Fibroblast of gingiva (primary cell): ENCODE measurements at places on chromosomes 5 and 9.
A peak's percentile ranks its signal among the peaks of the same experiment; 100 is the strongest.

DNA sequence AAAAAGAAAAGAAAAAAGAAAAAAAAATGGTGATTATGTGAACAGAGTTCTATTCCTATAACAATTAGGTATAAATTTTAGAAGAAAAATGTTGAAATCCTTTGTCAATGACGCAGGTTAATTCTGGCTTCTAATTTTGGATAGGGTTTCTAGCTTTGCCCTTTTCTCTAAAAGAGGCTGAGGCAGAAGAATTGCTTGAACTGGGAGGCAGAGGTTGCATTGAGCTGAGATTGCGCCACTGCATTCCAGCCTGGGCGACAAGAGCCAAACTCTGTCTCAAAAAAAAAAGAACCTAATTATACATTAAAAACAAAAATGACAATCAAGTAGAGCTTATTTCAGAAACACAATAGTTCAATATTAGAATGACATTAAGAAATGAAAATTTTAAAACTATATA is 2.9 kb downstream of the STXBP1 start:
- DNase-seq, result peak; percentile 77

DNA sequence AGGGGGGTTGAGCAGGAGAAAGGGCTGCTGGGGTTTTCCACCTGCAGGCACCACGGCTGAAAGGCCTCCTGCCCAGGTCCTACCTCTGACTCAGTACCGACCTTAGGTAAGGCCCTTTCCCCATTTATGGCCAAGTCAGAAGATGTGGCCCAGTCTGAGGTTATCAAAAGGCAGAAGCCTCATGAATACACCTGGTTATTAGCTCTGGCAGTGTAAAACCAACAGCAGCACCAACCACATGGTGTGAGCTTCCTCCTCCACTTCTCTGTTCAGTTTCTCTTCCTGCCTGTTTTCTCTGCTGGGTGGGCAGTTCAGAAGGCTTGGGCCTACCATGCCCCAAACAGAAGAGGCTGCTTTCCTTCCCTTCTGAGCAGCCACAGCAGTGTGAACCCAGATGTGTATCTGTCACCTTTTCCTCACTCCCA is 86.9 kb downstream of the UGCG start:
- DNase-seq, result no peak

DNA sequence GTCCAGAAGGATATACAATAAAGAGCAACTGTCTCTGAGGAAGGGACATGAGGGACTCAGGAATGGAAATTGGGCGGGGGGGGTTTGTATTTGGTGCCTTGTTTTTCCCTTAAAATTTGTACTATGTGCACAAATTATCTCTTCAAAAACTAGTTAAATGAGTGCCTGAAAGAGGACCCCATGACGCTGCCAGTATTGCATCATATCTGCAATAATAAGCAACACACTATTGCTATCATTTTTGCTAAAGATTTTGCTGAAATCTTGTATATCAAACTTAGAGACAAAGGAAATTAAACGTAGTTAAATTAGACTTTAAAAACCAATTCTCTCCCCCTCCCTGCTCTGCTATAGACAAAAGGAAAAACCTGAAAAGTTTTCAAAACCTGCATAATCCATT is 89.7 kb upstream of the SLC30A5 start:
- no peak for DNase-seq

- DNase-seq, result no peak
These were observed 1.7 kb downstream of the AHRR start for GRCh38 chr5:322942-323879.

- DNase-seq, result peak; percentile 15
These were observed 139.2 kb upstream of the PALM2AKAP2 start for GRCh38 chr9:109640580-109641371.

- DNase-seq, result no peak
These were observed 169.0 kb downstream of the SYK start for GRCh38 chr9:90970608-90971007.

GRCh38 chr9:115422932-115423440 is 305.0 kb upstream of the TNC start:
- peak; percentile 7 for DNase-seq

- DNase-seq, result no peak
These were observed 56.1 kb downstream of the IRX2 start for GRCh38 chr5:2695200-2695891.

GRCh38 chr5:134091626-134092121 is 22.8 kb upstream of the TCF7 start:
- DNase-seq, result peak; percentile 27

DNA sequence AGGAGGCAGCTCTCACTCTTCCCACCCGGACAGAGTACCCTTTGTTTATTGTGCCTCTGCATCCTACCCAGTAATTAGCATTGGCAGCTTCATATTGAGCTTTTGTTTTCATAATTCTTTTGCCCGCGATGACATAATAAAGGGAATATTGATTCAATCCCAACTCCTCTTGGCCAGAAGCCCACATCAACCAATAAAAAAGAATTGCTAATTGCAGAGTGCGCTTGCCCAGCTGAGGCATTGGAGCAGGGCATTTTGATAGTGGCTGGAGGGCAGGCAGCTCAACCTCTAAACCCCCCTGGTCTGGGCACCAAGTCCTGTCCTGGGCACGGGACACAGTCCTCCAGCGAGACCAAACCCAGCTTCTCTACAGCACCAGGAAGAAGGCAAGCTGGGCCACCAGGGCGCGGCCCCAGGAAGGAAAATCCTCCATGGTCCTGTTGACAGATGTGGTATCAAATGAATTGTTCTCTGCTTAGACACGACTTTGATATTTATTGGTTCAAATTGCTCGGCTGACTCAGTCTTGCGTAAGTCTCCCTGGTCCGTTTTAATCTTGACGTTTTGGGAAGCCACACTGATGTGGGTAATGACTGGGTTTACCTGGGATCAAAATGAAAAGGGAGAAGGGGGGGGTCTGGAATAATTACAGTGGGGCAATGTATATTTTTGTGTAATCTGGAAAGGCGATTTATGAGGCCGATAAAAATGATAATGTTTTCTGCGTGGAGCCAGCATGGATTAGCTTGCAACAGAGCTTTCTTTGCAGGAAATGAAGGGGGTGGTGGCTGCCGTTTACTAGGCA is 220.7 kb upstream of the MSX2 start:
- DNase-seq, result no peak

- DNase-seq, result no peak
These were observed 41.4 kb upstream of the RUSC2 start for GRCh38 chr9:35448496-35448895.

DNA sequence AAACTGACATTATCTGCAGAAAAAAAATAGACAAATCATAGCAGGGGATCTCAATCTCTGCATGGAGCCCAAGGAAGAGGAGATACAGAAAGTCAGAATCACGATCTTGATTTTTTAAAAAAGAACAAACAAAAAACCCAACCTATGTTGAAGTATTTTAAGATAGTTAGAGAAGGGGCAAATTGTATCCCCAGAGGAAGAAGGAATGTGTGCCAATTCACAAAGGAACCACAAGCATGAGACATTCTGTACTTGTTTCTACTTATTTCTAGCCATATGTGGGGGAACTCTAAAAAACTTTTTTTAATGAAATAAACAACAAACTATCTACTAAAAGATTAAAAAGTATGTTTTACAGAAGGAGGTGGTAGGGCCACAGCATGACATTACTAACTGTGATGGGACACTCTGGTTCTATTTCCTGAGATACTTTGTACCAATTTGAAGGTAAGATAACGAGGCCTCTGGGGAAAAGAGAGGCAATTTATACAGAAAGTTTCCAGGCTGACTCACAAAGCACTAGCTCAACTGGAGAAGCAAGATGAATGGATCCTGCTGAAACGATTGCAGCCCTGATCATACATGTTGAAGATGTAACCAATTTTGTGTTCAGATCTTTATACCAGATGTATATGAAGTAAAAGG is 22.5 kb downstream of the RANBP3L start:
- peak; percentile 44 for DNase-seq

DNA sequence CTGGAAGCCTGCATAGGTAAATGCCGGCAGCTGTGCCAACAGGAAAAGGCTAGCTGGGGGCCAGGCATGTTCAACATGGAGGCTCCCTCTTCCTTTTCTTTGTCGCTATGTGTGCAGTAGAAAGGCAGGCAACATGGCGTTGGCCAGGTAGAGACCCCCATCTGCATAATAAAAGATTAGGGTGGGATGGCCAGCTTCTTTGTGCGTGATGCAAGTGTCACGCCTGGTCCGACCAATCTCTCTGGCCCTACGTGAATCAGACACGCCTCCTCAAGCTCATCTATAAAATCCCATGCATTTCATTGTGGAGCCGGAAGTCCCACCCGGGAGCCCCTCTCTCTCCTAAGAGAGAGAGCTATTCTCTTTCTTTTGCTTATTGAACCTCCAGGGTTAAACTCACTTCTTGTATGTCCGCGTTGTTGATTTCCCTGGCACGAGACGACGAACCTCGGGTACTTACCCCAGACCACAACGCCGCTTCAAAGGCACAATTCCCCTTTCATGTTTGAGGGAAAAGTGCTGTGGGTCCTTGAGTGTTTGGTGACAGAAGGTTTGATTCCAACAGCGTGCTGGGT is 25.0 kb upstream of the C5orf47 start:
- no peak for DNase-seq

DNA sequence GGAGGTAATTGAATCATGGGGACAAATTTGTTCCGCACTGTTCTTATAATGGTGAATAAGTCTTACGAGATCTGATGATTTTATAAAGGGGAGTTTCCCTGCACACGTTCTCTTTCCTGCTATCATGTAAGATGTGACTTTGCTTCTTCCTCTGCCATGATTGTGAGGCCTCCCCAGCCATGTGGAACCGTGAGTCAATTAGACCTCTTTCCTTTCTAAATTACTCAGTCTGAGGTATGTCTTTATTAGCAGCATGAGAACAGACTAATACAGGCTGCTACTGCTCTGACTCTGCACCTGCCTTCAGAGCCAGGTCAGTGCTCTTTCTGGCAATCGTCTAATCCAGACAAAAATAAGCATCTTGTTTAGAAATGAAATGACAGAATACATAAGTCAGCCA is 479.2 kb upstream of the TUSC1 start:
- DNase-seq, result no peak

GRCh38 chr5:94788527-94788926 is 170.1 kb downstream of the SLF1 start:
- DNase-seq, result no peak

DNA sequence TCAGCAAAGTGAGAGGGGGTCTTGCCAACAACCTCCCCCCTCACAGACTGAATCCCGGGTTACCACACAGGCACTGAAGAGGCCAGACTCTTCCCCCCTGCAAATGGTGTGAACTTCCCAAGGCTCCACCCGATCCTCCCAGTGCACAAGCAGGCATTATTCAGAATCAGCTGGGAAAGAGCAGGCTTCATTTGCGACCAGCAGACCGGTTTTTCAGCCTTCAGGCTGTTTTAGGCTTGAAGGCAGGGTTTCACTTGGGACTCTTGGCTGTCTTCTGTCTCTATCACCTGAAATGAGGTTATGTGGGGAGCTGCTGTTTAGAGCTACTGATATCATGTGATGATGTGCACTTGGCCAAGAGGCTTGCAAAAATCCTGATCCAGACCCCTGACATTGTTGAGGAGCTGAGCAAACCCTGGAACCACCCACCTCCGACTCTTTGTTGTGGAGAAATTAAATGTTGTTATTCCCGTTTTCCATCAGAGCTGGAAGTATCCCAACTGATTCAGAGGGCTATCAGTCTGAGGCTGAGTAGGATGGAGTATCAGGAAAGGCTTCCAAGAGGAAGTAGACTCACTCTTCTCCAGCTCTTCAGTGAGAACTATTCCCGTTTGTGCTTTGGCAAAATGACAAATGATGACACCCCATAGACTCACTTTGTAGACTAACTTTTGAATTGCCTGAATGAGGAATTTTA is 63.3 kb upstream of the ZFR start:
- no peak for DNase-seq

DNA sequence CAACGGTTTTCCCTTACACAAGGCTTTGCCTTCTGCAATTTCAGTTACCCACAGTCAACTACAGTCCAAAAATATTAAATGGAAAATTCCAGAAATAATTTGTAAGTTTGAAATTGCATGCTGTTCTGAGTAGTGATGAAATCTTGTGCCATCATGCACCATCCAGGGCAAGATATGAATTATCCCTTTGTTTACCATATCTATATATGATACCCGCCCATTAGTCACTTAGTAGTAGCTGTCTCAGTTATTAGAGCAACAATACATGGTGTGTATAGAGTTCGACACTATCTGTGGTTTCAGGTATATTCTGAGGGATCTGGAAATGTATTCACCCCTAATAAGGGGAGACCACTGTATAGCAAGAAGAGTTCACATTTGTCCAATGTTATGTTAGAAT is 29.4 kb downstream of the ERBIN start:
- DNase-seq, result peak; percentile 43

GRCh38 chr9:76912636-76913275 is 6.8 kb upstream of the PRUNE2 start:
- no peak for DNase-seq

DNA sequence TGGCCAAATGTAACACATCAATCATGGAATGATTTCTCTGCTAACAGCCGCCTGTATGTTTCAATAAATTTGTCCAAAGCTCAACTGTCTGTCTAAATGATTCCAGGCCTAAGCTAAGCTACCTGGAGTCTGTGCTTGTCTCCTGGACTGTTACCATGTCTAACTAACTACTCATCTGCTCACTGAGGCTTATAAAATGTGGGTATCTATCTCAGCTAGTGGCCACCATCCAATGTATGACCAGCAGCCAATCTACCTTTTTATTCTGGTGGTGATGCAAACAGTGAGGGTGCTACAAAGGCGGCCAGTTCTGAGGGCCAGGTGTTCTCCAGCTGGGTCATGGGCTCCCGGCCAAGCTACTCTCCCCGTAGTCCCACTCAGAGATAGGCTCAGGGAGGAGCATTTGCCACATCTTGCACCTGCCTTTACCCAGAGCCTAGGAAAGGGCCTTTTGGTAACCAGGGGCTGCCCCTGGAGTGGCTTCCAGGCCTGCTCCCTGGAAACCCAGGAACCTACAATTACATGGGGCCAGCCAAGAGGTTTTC is 59.1 kb downstream of the PFDN1 start:
- no peak for DNase-seq

DNA sequence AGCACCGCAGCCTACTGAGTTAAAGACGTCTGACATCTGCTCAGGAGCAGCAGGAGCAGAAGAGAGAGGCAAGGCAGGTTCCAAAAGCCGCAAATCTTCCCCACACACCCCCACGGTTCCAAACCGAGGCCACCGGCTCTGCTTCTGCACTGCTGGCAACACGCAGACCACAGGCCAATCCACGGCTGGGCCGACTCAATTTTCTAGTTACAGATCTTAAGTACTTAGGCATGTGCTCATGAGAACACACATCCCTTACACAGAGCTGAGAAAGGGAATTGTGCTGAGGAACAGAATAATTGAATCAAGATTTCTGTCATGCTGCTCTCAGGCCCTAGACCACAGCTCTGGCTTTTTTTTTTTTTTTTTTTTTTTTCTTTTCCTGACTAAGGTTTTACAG is 32.6 kb downstream of the PAX5 start:
- no peak for DNase-seq
